ENCODE measurements at places on chromosomes 6 and 20.

DNA sequence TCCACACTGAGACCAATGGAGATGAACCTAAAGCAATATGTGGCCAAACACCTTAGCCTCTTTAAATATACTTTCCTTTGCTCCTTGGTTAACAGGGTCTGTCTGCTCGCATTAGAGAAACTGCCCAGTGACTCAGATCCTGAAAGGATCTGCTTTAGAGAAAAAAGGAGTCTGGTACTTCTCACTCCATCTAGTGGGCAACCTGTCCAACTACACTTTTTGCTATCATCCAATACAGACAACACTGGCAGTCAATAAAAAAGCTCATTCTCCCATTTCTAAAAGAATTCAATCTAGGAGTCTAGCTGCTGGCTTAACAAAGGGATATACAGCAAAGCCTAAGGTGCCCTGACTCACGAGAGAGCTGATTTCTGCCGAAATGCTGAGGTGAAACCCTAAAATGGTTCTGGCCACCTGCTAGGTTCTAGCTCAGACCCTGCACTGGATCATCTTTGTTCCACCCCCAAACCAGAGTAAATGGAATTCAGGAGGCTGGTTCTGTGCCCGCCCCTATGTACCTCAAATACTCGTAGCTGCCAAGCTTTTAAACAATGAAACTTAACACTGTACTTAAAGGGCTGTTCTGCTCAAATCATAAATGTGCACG, 11.5 kb downstream of the GNL1 start:
- H3K4me3 ChIP-seq = no peak overlapping the region
- peaks cover 21% of the 10 kb centered on the region for H3K4me1 ChIP-seq
- no peak overlapping the region for H3K27ac ChIP-seq
- no peaks in the 10 kb centered on the region for H3K27me3 ChIP-seq
- no peak for DNase-seq

DNA sequence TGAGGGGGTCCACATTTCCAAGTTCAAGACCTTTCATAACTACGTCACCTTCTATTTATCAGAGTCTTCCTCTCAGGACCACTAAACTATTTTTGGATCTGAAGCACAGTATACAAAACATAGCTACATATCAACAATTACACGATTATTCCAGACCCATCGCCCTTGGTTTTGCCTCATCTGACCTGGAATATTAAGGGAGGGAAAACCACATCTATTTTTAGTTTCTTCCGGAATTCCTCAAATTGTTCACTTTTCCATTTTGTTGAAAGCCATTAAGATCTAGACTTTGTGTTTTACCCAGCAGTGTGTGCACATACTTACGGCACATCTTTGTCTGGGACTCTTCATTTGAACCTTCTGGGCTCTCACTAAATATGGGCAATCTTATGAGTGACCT, 12.0 kb upstream of the ADGRF5 start:
- no peaks in the 10 kb centered on the region for H3K36me3 ChIP-seq
- H3K4me1 ChIP-seq = peaks cover 12% of the 10 kb centered on the region
- H3K27me3 ChIP-seq = no peaks in the 10 kb centered on the region

DNA sequence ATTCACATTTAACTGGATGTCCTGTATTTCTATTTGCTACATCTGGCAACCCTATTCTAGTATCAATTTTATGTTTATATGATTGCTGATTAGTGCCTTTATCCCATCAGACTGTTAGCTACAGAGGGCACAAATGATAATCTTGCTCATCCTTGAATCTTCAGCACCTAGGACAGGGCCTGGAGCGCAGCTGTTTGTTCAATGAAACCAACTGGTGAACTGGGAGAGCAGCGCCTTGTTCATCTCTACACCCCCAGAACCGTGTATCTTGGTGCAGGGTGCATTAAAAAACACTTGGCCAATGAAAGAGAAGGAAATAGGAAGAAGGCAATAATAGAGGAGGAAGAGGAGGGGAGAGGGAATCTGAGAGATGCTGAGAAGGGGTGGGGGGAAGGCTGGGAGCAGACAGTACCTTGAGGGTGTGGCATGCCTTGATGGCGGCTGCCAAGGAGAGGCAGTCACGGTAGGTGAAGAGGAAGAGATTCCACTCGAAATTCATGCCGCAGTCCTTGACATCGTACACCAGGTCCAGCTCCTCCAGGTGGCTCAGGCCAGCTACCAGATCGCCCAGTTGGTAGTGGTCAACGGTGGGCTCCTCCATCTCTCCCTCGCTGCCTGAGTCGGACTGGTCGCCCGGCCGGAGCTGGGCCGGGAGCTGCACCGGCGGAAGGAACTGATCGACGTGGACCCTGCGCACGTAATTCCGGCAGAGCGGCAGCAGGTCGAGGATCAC, 15.5 kb downstream of the TMEM151B start:
- no peak overlapping the region for H3K4me3 ChIP-seq
- H3K4me1 ChIP-seq = no peaks in the 10 kb centered on the region
- H3K27ac ChIP-seq = no peak overlapping the region
- no peaks in the 10 kb centered on the region for H3K36me3 ChIP-seq

- no peaks in the 10 kb centered on the region for H3K36me3 ChIP-seq
- H3K27ac ChIP-seq = no peak overlapping the region
- DNase-seq = no peak
- no peaks in the 10 kb centered on the region for H3K4me1 ChIP-seq
- H3K27me3 ChIP-seq = no peaks in the 10 kb centered on the region
Observed at GRCh38 chr20:49925901-49926454, 10.2 kb upstream of the RNF114 start.

- H3K4me1 ChIP-seq = no peaks in the 10 kb centered on the region
- no peaks in the 10 kb centered on the region for H3K27me3 ChIP-seq
- H3K36me3 ChIP-seq = no peaks in the 10 kb centered on the region
- H3K27ac ChIP-seq = no peak overlapping the region
Observed at GRCh38 chr20:6644813-6645628, 122.5 kb upstream of the BMP2 start.

- no peaks in the 10 kb centered on the region for H3K36me3 ChIP-seq
- H3K27me3 ChIP-seq = no peaks in the 10 kb centered on the region
- DNase-seq = no peak
Observed at GRCh38 chr6:130955755-130956154, 107.3 kb downstream of the EPB41L2 start.

DNA sequence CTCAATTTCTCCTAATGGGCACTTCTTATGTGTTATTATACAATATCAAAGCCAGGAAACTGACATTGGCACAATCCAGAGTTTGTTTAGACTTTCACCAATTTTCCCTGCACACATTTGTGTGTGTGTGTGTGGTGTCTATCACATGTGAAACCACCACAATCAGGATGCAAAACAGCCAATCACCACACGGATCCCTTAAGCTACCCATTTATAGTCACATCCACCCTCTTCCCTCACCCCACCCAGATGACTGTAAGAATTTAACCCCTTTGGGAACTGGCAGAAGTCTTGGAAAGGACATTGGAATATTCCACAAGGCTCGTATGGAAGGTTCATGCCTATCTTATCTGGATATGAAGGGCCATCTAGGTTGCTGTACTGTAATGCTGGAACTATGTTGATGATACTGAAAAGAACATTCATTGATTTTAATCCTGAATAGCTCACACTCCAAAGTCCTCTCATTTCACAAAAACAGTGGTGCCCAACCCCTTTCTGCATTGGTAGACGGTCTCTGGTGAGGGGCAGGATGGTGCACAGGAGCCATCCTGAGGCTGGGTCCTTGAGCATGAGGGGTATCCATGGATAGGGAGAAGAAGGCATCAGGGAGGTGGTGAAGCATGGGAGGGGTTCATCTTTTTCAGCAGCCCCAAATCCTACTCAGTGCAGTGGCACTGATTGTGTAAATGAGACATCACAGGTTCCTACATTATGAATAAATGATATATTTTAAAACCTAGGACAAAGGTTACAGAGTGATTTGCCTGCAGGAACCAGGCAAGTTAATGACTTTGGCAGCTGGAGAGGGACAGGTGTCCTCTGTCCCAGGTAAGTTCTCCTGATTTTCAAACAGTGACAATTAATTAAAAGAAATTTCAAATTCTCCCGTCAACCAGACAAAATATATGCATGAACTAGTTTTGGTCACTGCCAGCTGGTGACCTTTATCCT, 12.1 kb upstream of the CTCFL start:
- H3K27me3 ChIP-seq = peaks cover 3% of the 10 kb centered on the region
- H3K36me3 ChIP-seq = no peaks in the 10 kb centered on the region
- no peak for DNase-seq
- H3K27ac ChIP-seq = no peak overlapping the region
- no peaks in the 10 kb centered on the region for H3K4me1 ChIP-seq
